HAP-1 (cell line): ENCODE measurements at places on chromosomes 4 and X.
A peak's percentile ranks its signal among the peaks of the same experiment; 100 is the strongest.

GRCh38 chrX:13506574-13506973 lies 62.8 kb upstream of the EGFL6 start:
- DNase-seq, result peak; percentile 69

DNA sequence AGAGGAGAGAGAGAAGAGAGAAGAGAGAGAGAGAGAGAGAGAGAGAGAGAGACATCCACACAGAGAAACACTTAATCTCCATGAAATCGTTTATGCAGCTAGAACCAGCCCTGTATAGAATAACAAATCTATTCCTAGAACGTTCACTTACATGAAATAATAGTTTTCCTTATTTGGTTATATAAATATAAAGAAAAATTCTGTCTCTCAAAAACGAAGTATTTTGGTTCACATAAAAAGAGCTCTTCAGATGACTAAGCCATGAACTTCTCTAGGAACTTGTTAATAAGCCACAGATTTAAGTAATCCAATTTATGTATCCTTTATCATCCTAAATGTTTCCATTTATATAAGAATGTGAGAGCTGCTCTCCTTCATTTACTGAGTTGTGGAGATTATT lies 1315.1 kb upstream of the PCDH7 start:
- no peak for DNase-seq

- DNase-seq, result peak; percentile 40
Observed at GRCh38 chr4:40856277-40856839, 106.6 kb downstream of the NSUN7 start.

DNA sequence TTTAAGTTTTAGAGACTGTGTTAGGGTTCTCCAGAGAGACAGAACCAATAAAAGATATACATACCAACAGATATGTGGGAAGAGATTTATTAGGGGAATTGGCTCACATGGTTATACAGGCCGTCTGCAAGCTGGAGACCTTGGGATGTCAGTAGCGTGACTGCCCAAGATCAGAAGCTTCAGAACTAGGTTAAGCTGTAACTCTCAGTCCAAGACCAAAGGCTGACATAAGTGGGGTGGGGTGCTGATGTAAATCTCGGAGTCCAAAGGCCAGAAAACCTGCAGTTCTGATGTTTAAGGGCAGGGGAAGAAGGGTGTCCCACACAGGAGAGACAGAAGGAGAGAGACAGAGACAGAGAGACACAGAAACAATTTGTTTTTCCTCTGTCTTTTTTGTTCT lies 10.5 kb downstream of the CLDN34 start:
- no peak for DNase-seq

GRCh38 chrX:132364313-132364712 lies 124.5 kb downstream of the MBNL3 start:
- no peak for DNase-seq

DNA sequence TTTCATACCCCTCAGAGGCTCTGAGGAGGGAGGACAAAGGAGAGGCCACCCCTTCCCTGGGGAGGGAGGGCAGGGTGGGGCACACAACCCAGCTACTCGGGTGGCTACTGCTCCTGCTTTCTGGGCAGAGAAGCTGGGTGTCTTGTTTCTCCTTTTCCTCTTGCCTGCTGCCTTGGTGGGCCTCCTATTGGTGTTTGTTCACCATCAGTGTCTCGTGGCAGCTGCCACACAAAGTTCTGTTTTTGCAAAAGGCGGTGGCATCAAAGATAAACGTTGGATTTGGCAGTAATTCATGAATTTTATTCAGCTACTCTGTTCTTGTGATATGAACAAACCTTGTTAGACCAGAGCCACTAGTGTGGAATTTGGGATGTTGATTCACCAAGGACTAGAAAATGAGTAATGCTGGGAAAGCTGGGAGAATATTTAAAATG lies 153.0 kb upstream of the SCML1 start:
- DNase-seq, result no peak
